HFFc6 (cell line): ENCODE measurements at places on chromosomes 16 and 17. TPM values are rescaled to one million over a fixed set of nuclear protein-coding genes. Genes with fewer than 3 reads are reported as not detected.

IL4R gene
- total RNA-seq = 22.3 to 25.6 TPM (median 23.2 TPM) in 3 replicates

SCN4A gene
- total RNA-seq = not detected in 3 replicates

GRCh38 chr17:42598905-42599304 is 10.3 kb downstream of the RETREG3 start:
- peaks cover 4% of the 10 kb centered on the region; the same call in 1 of the 2 replicates for H3K36me3 ChIP-seq
- H3K27ac ChIP-seq = 0 out of 2 replicates have a peak overlapping the region, but pooled peaks have one; percentile 8
- DNase-seq = no peak
- no peak overlapping the region for H3K4me3 ChIP-seq
- no peaks in the 10 kb centered on the region; the same call in 1 of the 2 replicates for H3K27me3 ChIP-seq
- H3K4me1 ChIP-seq = peaks cover under 1% of the 10 kb centered on the region

KRT39 gene
- total RNA-seq = not detected in 3 replicates

DNA sequence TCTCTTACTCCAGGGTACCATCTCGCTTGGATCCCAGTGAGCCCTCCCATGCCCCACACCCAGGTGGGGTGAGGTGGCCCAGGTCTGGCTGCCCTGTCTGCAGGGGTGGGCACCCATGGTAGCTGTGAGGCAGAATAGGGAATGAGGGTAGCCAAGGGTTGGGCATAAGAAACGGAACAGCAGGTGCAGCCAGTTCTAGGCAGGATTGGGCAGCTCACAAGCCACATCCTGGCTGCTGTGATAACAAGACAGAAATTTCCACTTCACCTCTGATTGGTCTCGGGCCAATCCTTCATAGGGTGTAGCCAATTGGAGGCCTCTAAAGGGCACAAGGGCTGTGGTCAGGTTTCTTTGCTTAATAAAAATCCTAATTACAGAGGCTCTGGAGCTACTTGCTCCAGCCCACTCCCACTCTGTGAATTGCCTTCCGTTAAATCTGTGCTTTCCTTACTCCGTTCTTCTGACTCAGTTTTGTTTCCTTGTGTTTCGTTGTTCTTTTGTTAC is 1.5 kb upstream of the ARHGDIG start:
- no peaks in the 10 kb centered on the region for H3K36me3 ChIP-seq
- peak; percentile 22 for DNase-seq
- H3K27ac ChIP-seq = no peak overlapping the region
- H3K4me3 ChIP-seq = no peak overlapping the region
